ENCODE measurements at places on chromosomes 3 and 15.
A peak's percentile ranks its signal among the peaks of the same experiment; 100 is the strongest.

DNA sequence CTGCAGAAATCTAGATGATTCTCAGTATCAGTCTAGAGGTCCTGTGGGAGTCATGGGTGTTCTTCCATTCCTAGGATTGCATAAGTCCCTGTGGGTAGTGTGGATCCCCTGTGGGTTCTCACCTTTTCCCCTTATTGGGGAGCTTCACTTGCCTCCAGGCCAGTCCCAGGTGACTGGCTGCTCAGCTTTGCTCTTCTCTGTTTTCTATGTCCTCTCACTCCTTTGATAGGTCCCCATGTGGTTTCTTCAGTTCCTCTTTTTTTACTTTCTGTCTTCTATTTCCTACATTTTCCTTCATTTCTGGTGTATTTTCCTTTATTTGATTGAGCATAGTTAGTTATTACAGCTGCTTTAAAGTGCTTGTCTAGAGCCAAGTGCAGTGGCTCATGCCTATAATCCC lies 10.9 kb downstream of the TEX55 start:
- DNase-seq, result no peak

GRCh38 chr3:4994823-4995499 lies 15.7 kb downstream of the BHLHE40 start:
- no peak for DNase-seq

- DNase-seq, result no peak
Measured at GRCh38 chr15:25710184-25710583, 152.9 kb downstream of the ATP10A start.

DNA sequence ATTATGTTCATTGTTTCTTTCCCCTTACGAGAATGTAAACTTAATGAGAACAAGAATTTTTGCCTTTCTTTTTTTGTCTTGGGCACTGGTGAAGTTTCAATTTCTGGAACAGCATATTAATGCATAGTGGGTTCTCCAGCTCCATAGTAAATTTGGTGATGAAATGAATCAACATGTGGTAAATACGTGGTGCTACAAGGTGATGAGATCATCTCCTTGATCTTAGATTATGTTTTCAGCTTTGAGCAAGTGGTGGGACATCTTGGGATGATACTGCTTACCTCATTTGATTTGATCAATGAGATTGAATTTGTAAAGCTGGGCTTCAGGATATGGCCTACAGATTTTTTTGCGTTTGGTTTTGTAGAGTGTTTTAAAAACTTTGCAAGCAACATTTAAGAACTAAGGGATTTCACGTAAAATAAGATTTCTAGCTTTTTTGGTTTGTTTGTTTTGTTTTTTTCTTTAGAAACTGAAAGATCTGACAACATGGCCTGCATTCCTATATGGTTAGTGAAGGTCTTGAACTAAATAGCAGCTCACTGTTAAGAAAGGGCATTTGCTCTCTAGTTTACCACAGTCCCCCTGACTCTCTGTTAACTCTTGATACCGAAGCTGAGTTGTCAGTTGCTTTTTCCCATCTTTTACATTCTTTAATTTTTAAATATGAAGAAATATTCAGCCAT lies 45.6 kb downstream of the FNDC3B start:
- DNase-seq, result no peak

- no peak for DNase-seq
Measured at GRCh38 chr3:5428607-5429516, 241.4 kb downstream of the EDEM1 start.

DNA sequence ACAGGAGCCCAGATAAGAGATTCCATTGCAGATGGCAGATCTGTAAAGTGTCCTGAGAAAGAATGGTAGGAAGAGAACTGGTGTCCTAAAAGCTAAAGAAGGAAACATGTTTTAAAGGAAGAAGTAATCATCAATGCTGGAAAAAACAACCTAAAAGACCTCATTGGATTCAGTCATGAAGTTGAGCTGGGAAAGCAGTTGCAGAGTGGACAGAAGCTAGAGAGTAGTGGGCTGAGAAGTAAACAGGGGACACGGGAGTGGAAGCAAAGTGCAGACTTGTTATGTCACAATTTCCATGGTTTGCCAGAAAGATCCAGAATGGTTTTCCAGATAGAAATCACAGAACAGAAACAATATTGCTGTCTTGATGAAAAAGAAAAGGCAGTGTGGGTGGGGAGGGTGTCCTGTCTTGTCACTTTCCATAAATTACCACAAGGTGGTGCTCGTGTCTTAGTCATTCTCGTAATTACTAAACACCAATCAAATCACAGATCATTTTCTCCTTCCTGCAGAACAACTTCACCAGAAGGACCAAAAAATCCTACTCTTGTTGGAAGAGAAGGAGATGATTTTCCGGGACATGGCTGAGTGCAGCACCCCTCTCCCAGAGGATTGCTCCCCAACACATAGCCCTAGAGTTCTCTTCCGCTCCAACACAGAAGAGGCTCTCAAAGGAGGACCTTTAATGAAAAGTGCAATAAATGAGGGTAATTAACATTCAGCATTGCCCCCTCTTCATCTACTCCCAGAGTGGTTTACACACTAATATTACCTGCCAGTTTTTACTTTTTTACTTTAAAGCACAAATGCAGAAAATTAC lies 64.5 kb downstream of the KLHL25 start:
- peak; percentile 31 for DNase-seq

DNA sequence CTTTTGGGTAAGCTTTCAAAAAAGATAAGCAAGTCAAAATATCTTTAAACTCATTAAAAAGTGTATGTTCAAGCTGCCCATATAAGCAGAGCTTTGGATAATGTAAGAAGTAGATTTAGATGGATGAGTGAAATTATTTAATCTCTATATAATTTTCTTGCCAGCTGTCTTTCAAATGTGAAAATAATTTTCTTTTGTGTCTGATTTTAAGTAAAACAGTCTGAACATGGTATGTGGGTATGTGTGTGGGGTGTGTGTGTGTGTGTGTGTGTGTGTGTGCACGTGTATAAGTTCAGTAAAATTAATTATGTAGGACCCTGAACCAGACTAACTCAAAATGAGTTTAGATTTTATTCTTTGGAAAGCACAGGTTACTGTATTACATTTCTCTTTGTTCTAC lies 155.2 kb upstream of the CGNL1 start:
- no peak for DNase-seq

GRCh38 chr3:162863579-162863978 lies 1367.0 kb downstream of the OTOL1 start:
- no peak for DNase-seq

- DNase-seq, result no peak
Measured at GRCh38 chr15:99434506-99435112, 131.2 kb upstream of the MEF2A start.

DNA sequence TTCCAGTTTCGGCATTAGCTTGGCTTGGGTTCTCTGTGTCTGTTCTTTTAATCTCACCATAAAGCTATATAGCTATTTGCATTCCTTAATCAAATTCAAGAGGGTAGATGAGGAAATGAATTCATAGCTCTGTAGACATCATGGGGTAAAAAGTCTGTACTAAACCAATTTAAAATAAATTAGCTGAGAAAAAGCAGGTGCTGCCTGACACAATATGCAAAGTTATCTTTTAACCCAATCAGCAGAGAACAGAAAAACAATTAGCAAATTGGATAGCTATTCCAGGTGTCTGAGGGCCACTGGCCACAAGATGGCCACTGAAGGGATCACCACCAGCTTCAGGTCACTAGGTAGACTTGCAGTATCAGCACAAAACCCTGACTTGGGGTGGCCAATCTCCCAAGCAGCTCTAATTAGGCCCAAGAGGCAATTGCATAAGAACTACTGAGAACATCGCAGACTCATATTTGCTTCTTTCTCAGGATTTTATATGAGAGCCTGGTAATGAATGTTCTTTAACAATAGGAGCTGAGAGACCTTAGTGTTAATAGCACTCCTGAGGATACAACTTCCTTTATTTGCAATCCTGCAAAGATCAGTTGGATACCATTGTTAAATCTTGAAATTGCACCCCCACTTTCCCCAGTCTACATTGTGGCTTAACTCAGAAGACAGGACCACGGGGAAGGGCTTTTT lies 494.3 kb downstream of the PDCD6IP start:
- DNase-seq, result no peak

DNA sequence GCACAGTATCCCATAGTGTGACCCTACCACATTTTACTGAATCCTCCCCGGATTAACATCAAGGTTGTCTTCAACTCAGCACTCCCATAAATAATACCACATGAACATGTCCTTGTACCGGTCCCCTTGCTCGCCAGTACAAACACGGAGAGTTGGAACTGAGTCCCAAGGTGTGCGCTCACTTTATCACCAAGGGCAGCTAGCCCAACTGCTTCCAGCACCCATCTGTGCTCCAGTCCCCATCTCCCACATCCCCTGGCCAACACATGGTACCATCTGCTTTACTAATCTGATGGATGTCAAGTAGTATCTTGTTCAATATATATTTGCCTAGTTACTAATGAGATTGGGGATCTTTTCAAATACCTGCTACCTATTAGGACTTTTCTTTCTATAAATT lies 64.7 kb downstream of the ISG20 start:
- DNase-seq, result no peak

GRCh38 chr3:87625876-87626275 lies 349.5 kb upstream of the POU1F1 start:
- no peak for DNase-seq

- no peak for DNase-seq
Measured at GRCh38 chr15:74253211-74253921, 17.2 kb downstream of the CCDC33 start.

DNA sequence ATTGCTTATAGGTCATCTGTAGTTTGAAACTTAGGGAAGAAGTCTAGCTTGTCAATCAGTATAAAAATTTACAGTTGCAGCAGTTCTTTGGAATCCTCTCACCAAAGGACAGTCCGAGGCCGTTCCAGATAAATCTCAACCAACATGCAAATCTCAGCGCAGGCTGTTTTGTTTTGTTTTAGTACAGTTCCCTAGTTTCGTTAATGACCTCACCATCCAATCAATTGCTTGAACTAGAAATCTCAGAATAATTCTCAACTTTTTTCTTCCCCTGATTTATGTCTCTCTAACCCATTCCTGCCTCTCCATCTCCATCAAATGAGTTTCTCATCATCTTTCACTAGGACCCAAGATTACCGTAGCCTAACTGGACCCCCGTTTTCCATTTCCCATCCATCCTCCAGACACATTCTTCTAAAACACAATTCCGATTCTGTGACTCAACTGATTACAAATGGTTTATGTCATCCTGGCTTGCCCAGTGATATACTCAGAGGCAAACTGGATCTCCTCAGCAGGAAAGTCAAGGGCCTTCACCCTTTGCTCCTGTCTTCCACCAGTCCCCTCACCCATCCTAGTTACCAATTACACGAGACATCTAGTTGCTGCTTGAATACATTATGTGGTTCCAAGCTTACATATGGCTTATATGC lies 1.3 kb downstream of the SMCO1 start:
- no peak for DNase-seq

DNA sequence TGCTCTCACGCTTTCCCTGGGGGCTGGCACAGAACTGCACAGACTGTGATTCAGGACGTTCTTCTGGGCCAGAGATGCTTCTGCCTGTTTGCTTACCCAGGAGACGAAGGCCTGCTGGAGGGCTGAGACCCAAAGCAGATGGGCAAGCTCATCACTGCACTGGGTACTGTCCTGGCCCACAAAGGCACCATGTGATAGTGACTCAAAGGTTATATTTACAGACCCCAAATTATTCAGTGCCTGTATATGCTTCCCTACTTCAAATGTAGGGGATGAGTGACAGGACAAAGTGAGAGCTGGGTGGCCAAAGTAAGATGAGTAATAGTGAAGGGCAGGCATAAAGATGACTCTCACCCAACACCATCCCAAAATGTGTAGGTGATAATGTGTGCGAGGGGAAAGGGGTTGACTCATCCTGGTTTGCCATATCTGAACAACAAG lies 127.4 kb downstream of the WDR76 start:
- no peak for DNase-seq

GRCh38 chr3:153442386-153442785 lies 280.4 kb downstream of the RAP2B start:
- DNase-seq, result no peak

DNA sequence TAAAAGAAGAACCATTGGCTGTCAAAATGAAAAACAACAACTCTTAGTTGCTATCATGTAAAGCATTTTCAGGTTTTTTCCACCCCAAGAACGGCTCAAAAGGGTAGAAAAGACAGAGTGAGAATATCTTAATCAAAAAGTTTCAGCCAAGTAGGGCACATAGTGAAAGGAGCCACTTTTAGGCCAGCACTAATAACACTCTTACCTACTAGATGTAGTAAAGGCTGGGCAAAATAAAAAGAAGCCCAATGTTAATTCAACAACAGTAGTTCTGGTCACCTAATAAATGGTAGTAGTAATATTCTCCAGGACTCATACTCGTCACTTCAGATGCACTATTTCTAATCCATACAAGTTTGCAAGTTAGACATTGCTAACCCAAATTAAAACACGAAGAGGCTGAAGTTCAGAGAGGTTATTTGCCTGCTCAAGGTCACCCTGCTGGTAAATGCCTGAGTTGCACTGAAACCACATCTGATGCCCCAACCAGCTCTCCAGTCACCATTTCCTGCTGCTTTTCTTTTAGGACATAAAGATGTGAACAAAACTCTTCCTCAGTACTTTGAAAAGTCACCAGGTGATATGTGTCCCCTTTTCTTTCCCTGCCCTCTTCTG lies 7.5 kb downstream of the GOLIM4 start:
- DNase-seq, result no peak

DNA sequence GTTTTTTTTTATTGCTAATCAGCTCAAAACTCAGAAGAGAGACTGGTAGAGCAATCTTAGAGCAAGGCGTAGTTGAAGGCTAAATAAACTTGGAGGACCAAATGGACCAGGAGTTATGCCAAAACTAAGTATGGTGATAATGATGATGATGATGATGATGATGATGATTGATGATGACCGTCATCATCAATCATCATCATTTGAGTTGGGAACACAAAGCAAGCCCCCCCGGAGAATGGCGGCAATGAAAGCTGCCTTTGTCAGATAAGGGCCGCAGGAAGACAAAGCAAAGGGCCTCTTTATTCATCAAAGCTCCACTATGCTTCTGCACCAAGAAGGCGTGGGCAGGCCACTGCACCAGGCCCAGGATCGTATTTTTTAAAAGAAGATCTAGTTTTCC lies 82.1 kb upstream of the RAD18 start:
- no peak for DNase-seq

- DNase-seq, result no peak
Measured at GRCh38 chr15:89067751-89068150, 20.5 kb upstream of the ABHD2 start.

- no peak for DNase-seq
Measured at GRCh38 chr15:100448481-100448880, 80.3 kb downstream of the CERS3 start.

- DNase-seq, result no peak
Measured at GRCh38 chr15:78000091-78000926, 77.2 kb downstream of the TBC1D2B start.

- no peak for DNase-seq
Measured at GRCh38 chr3:16024548-16024947, 149.9 kb upstream of the GALNT15 start.

GRCh38 chr3:193014902-193015301 lies 97.2 kb upstream of the MB21D2 start:
- no peak for DNase-seq

DNA sequence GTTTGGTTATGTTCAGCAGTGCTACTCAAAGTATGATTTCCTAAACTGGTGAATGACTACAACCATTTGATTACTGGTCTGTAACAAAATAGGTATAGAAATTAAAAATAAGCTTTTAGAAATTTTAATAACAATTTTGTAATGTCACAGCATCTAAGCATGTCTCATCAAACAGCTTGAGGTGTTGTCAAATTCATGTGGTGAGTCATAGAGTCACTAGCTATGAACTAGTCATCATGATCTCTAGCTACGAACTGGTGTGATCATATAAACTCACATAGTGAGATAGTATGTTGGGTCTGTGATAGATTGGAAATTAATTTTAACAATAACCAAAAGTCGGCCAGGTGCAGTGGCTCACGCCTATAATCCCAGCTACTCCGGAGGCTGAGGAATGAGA lies 213.9 kb upstream of the RBMS3 start:
- no peak for DNase-seq

- no peak for DNase-seq
Measured at GRCh38 chr15:91329914-91330313, 229.9 kb downstream of the SV2B start.
